ENCODE measurements at places on chromosomes 5 and 9.

- DNase-seq, result no peak
These were observed 1.5 kb downstream of the CDC42SE2 start for GRCh38 chr5:131265311-131265803.

DNA sequence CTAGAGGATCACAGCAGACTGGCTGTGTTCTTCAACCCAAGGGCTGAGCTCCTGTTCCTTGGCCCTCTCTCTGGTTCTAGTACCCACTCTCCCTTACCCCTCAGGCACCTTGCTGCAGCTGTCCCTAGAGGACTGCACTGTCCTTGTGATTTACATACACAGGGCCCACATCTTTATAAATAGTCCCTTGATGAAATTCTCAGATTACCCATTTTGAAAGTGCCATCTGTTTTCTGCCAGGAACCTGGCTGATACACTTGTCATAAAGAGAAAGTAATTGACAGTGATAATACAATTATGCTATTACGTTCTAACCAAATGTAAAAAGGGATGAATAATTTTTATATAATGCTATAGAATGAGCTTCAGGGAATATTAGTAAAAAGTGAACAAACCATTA, 16.5 kb upstream of the SPARC start:
- DNase-seq, result no peak

DNA sequence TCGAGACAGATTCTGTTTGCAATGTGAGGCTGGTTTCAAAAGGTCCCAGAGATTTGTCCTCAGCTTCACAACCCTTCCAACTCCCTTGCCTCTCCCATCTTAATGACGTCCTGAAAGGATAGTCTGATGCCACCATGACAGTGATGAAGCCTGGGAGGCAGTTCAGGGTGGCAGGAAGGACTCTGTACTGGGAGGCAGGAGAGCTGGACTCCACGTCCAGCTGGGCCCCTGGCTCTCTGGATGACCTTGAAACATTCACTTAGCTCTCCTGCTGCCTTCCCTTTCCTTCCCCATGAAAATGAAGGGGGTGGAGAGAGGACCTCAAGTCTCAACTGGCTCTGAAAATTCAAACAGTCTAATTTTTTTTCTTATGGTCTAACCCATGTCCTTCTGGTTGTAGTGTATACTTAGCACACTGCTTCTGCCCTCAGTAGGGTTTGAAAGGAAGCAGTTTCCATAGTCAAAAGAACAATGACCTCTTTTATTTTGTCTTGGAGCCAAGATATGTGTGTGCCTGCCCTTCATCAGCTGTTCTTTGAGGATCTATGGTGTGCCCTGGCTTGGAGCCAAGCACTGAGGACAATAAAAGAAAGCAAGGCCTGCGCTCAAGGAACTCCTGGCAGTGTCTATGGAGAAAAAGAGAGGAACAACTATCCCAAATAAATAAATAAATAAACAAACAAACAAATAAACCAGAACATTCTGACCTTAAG, 188.3 kb downstream of the GRIA1 start:
- no peak for DNase-seq

DNA sequence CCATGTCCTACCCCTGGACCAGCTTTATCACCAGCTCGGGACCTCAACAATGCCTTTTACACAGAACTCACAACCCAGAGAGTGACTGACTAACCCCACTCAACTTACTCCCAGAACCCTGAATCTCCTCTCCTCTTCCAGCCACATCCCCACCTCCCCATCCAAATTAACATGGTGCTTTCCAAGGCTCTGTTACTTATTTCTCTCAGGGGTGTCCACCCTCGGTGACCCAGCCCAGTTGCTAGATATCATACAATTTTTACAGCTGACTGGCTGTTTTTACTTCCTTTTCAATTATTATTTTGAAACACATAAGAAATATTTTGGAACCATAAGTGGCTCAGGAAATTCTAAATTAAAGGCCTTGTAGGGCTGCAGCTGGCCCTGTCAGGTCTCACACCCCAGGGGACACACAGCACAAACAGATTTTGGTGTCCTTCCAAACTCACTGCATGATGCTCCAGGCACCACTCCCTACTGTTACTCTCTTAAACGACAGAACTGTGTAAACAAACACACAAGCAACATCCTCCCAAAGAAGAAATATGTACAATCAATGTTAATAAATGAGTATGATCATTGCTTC, 180.6 kb downstream of the ADAMTS12 start:
- no peak for DNase-seq

GRCh38 chr9:129022037-129022436, 6.1 kb downstream of the SH3GLB2 start:
- no peak for DNase-seq

DNA sequence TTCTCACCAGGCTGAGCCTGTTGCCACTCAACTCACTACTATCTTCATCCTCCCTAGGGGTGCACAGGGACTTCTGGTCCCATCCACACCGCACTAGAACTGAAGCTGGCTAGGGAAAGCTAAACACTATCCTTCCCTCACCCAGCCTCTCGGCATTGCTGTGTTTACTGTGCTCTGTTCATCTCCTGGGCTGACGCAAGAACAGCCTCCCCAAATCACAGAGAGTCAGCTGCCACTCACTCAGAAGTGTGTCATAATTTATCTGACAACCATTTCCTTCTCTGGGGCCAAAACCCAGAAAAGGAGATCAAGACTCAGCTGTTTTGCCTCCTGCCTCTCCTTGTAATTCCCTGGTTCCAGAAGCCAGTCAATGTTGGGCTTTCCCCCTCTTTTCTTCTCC, 92.8 kb downstream of the ARHGEF28 start:
- DNase-seq, result no peak

GRCh38 chr5:174300941-174301761, 255.6 kb downstream of the NSG2 start:
- DNase-seq, result no peak

GRCh38 chr5:57902095-57902494, 419.5 kb upstream of the ACTBL2 start:
- no peak for DNase-seq

GRCh38 chr9:99925541-99925940, 19.1 kb downstream of the STX17 start:
- DNase-seq, result no peak

- no peak for DNase-seq
These were observed 14.0 kb upstream of the TCF7 start for GRCh38 chr5:134100283-134101091.

DNA sequence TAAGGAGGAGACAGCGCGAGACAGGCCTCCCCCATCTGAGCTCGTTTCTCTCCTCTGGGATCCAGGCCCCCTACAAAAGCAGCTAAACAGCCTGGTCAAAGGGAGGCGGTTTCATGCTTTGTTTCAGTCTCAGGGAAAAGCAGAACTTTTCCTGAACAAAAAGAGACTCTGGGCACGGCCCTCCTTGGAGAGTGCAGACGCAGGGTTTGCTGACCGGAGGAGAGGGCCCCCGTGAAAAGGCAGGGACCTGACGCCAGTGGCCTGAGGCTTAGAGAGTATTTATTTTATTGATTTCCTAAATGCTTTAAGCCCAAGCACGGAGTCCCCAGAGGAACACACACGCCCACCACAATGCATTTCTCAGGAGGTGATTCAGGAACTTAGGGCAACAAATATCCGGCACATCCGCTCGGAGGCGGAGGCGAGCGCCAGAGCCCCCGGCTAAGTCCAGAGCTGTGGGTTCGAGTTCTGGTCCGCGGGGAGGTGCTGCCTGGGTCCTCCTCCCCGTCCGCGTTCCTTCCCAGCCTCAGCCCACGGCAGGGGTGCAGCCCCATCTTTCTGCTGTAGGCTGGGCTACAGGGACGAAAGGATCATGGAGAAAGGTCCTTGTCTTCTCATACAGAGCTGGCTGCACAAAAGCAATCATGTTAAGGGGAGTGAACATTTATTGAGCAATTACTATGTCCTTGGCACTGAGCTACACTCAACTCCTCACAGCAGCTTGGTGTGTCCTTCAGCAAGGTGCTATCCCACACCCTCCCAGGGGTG, 40.0 kb downstream of the PTGES start:
- no peak for DNase-seq
